ENCODE measurements at places on chromosomes 7 and 10.
A peak's percentile ranks its signal among the peaks of the same experiment; 100 is the strongest.

GRCh38 chr10:94546049-94546900 lies 687 bp downstream of the HELLS start:
- peak; percentile 3 for DNase-seq

DNA sequence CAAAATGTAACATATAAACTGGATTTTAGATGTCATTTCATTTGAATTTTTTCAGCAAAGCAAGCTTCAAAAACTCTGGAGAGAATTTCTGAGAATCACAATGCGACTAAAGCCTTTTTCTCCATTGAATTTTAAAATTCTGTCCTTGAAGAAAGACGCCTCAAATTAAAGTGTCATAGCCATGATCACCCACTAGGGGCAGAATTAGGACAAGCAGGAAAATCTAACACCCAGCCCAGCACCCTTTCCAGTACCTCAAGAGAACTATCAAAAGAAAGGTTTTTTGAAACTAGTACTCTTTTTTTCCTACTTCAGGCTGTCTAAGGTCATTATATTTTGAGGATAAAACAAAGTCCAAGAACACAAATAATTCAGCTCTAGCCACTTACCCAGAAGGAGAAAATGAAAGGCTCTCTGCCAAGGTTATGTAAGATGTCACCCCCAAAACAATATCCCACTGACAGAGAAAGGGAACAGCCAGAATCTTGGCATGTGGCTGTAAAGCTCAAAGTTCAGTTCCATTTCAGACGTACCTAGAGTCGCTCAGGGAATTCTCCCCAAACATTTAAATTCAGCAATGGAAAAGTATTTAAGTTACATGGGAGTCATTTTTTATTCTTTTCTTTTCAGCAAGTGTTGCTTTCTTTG lies 299.4 kb downstream of the SNX13 start:
- DNase-seq = peak; percentile 67

GRCh38 chr7:87590578-87590977 lies 10.1 kb downstream of the ABCB1 start:
- no peak for DNase-seq

GRCh38 chr10:490256-490655 lies 199.2 kb downstream of the DIP2C start:
- DNase-seq = no peak

- DNase-seq = peak; percentile 37
Observed at GRCh38 chr10:95394161-95394880, 103.5 kb upstream of the PDLIM1 start.

DNA sequence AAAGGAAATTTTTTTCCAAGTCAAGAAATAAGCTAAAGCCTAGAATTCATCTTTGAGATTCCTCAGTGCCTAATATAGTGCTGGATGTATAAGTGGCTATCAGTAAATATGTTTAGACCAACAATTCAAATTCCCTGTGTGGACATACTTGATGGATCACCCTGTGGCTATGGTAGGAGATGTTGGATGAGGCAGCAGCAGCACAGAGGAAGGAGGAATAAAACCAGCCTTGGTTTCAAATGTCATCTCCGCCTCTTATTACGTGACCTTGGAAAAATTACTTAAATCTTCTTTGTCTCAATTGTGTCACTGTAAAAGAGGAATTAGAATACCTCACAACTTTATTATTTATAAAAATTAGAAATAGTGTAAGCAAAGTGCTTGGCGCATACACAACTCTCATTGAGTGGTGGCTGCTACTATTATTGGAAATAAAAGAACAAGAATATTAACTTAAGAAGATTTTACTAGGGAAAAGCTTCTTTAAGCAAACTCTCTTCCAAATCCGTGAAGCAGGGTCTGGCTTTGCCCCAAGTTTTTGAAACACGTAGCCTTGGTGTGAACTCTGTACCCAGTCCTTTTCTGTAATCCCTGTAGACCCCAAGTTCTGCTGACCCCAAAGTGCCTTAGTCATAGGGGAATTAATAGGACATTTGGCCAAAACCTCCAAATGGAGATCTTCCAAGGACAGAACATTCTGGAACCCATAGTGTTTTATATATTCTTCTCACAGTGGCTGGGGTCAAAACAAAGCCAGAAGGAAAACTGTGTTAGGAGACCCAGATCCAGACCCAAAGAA lies 283.8 kb downstream of the PTEN start:
- DNase-seq = no peak

- no peak for DNase-seq
Observed at GRCh38 chr10:82240408-82240807, 365.4 kb downstream of the NRG3 start.
